ENCODE measurements at places on chromosomes 4 and X.
A peak's percentile ranks its signal among the peaks of the same experiment; 100 is the strongest.

- DNase-seq = no peak
Observed at GRCh38 chr4:32135642-32136041, 1415.5 kb downstream of the PCDH7 start.

GRCh38 chr4:83618431-83618830, 82.5 kb downstream of the GPAT3 start:
- no peak for DNase-seq

DNA sequence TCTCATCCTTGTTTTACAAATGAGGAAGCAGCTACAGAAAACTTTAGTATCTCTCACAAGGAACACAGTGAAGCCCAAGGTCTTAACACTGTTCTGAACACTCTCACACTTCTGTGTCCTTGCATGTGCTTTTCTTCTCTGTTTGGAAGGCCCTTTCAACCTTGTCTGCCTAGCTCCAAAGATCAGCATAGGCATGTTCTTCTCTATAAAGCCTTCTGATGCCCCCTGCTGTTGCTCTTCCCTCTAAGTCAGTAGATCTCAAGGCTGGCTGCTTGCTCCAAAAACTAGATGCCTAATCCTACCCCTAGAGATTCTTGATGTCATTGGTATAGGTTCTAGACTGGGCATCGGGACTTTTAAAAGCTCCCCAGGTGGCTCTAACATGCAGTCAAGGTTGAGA, 5.9 kb downstream of the APOO start:
- DNase-seq = peak; percentile 54

DNA sequence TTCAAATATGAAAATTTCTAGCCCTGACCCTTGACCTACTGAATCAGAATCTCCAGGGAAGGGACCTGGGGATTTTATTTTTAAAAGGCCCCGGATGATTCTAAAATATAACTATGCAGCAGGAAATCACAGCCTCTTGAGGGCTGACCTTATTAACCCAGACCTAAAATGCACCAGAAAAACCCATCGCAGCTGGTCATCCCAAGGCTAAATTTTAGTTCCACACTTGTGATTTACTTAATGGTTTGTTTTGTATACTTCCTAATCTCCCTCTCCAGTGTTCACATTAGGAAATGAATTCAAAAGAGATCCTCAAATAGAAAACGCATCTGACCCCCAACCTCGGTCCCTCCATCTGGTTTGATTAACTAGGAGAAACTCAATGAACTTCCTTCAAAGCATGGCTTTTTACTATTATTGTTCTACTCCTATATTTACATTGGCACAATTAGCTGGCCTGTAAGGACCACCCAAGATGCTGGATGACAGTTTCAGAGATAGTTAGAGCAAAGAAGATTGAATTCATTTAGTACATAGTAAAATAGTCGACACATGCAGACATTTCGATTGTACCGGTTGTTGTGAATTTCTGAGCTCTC, 147.8 kb upstream of the MED14 start:
- no peak for DNase-seq

Measured in Jurkat, Clone E6-1 (cell line).